Eye (tissue), 1 donor: ENCODE measurements at places on chromosomes 6 and 20.
A peak's percentile ranks its signal among the peaks of the same experiment; 100 is the strongest.

- DNase-seq = peak; percentile 95
Measured at GRCh38 chr6:26215585-26216358, 128.5 kb downstream of the HFE start.

- no peak for DNase-seq
Measured at GRCh38 chr20:59207742-59208357, 44.2 kb downstream of the ZNF831 start.

- no peak for DNase-seq
Measured at GRCh38 chr20:1362484-1362883, 30.4 kb downstream of the FKBP1A start.

GRCh38 chr20:60584221-60584620 lies 626.0 kb downstream of the CDH26 start:
- DNase-seq = no peak

- no peak for DNase-seq
Measured at GRCh38 chr20:50784464-50784863, 10.4 kb upstream of the BCAS4 start.

DNA sequence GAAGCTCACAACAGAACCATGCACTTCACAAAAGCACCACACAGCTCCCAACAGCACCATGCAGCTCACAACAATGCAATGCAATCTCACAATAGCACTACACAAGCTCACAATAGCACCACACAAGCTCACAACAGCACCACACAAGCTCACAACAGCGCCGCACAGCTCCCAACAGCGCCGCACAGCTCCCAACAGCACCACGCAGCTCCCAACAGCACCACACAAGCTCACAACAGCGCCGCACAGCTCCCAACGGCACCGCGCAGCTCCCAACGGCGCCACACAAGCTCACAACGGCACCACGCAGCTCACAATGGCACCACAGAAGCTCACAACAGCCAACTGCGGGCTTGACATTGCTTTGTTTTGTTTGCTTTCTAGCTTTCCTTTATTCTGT lies 198.1 kb downstream of the DLL1 start:
- DNase-seq = no peak

DNA sequence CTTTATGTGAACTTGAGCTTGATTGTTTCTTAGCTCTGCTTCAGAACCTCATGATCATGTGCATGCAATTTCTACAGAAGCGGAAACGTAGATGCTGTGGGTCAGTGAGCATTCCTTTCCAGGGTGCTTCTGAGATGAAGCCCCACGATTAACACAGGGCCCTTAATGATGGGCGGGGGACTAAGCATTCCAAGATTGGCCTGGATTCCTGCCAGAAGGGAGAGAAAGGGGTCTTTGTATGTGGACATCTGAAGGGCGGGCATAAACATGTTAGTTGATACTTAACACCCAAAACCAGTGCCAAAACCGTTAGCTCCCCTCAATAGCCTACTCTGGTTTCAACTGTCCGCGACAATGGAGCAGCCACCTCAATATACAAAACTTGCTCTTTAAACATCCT lies 46.9 kb upstream of the POU3F2 start:
- DNase-seq = peak; percentile 85

- DNase-seq = no peak
Measured at GRCh38 chr6:16360365-16360764, 122.0 kb downstream of the GMPR start.

DNA sequence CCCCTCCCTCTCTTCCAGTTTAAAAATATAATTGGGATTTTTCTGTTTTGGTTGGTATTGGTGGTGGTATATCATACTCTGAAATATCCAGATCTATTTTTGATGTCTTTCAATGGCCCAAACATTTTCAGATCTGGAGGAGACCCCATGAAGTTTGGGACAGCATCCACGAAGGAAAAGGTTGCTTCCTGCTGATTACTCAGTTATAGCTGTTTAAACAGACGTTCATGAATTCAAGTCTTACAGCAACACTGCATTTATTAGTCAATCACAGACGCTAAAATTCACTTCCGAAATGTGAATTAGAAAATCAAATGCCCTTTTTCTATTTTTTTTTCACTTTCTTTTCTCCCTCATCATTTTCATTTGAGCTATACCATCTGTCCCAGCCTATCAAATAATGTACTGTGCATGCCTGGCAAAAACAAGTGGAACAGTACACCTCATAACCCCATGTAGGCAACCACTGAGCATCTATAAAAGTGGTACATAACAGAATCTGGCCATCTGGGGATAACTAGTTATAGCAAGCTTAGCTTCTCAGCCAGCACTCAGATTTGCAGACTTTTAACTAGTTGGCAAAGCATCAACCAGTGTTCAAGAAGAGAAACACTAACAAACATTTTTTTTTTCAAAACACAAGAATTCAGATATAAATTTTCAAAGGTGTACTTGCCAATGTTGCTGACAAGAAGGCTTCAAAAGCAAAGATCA lies 124.5 kb downstream of the HIVEP2 start:
- no peak for DNase-seq

DNA sequence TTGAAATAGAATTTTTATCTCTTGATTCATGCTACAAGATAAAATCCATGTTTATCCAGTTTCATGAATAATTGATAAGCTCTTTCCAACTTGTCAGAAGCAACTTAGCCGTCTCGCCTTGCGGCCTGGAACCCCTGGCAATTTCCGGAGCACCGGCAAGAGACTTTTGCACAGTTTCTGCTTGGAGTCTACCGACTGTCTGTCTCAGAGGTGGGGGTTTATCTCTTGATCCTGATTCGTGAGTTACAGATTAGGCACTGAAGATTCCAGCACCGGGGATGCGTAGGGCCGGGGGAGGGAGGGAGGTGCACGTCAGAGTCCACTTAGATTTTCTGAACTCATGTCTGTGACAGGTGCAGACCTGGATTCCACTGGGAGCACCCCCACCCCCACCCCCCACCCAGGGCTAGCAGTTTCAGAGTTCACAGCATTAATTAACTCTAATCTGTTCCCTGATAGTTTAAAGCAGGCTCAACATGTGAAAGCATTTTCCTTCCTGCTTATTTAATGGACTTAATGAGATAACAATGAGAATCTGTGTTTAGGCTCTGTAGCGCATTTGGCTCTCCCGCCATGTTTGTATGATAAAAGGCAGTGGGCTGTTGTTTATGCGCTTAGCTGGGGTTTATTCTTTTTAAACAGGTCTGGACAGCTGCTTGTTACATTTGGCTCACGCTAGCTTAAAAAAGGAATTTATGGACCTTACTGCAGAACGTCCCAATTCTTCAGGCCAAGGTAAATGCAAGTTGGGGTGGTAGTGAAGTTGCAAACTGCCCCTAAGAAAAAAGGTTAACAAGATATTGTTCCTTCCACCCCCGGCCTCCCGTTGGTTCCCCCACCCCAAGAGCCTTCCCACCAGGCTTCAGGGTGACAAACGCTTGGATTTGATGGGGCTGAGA lies 8.1 kb upstream of the APCDD1L start:
- peak; percentile 55 for DNase-seq

GRCh38 chr6:56732517-56732916 lies 89.8 kb upstream of the DST start:
- no peak for DNase-seq

DNA sequence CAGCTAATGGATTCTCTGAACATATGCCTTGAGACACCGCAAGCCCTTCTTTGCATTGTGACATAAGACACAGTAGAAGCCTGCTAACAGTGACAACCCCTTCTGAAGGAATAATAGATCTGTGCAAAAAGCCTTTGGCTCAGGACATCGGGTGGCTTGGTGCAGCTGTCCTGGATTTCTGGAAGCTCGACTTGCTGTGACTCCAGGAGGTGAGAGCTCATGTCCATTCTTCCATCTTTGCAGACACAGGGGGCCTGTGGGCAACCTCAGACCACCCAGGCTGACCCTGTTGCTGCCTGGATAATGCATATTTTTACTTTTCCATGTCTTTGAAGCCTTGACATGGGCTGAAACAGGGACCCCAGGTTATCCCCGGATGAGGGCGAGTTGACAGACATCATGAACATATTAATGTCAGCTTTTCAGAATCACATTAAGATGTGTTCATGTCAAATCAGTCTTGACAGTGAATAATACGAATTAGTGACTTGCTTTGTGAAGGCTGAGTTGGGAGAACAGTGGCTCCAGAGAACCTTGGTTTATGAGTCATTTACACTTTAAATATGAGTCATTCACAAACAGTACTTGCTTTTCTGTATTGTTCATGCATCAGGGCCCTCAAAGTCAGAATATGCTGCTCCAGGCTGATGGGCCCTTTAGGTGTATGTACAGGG lies 66.8 kb upstream of the IYD start:
- peak; percentile 68 for DNase-seq

- DNase-seq = peak; percentile 52
Measured at GRCh38 chr6:151675746-151676459, 131.6 kb upstream of the ESR1 start.

DNA sequence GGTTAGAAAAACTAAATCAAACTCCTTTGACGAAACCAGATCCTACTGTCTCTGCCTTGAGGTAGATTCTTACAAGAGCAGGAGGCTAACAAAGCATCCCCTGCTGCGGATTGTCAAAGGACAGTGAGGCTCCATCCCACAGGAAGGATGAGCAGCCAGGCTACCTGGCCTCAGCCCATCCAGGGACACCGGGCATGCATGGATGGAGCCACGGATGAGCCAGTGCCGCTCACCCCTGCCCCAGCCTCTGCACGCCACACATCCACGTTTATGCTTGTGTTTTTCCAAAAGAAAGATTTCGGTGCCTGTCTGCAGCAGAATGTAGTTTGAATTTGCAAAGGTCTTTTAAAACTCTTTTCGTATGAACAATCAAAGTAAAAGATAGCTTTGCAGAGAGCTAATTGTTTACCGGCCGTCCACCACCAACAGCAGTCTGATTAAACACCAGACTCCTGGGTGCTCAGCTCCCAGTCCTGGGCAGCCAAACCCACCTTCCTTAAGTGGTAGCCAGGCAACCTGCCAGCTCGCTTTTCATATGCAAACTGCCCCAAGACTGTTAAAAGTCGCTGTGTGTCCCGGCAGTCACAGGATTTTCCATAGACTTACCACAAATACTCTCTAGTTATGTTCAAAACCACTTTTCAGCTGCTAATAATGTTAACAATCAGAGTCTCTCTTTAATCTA lies 999 bp downstream of the THBS2 start:
- DNase-seq = peak; percentile 58

- no peak for DNase-seq
Measured at GRCh38 chr6:36751091-36751490, 53.5 kb downstream of the RAB44 start.

GRCh38 chr6:149331871-149332270 lies 14.4 kb downstream of the TAB2 start:
- DNase-seq = no peak

GRCh38 chr6:156599366-156599765 lies 177.8 kb upstream of the ARID1B start:
- no peak for DNase-seq

DNA sequence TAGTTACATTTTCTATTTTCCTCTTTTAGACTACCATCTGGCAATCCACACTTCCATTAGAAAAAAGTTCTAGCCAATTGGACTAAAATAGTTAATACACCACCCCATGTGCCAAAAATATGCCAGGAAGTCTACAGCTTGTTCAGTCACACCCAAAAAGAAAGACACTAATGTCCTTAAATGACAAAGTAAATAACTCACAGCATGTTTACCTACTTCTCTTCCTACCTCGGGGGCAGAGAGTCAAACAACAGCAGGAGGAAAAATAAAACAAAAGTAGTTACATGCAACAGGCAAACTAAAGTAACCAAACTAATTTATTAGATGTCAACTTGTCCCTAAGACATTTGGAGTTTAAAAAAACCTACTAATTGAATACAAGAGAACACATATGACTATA lies 57.0 kb downstream of the UBE3D start:
- no peak for DNase-seq

GRCh38 chr6:157135691-157136090 lies 187.6 kb downstream of the TMEM242 start:
- DNase-seq = no peak

DNA sequence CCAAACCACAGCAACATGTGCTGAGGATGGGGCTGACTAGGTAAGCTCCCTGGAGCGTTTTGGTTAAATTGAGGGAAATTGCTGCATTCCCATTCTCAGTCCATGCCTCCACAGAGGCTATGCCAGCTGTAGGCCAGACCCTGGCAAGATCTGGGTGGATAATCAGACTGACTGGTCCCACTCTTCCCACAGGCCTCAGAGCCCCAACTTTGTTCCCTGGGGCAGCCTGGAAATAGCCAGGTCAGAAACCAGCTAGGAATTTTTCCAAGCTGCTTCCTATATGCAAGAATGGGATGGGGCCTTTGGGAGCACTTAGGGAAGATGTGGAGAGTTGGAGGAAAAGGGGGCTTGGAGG lies 1.5 kb upstream of the VEGFA start:
- DNase-seq = no peak

GRCh38 chr6:160160929-160161646 lies 39.5 kb downstream of the SLC22A1 start:
- DNase-seq = no peak

DNA sequence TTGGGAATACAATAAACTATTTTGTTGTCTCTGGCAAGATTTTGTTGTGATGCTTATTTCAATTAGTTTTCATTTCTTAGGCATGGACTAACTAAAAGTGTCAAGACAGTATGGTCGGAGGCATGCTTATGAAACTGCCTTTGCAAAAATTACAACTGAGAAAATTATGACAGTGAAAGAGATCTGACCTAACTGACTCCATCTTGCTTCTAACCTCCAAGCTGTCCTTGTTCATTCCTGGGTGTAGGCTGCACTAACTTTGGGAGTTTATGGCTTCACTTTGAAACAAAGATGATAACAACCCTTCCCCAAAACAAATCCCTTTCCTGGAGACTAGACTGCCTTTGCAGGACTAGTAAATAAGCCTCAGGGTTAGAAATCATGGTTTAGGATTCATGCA lies 4.1 kb upstream of the SHLD1 start:
- no peak for DNase-seq

GRCh38 chr6:145315982-145316600 lies 419.2 kb downstream of the EPM2A start:
- no peak for DNase-seq

- DNase-seq = no peak
Measured at GRCh38 chr6:126427713-126428112, 87.8 kb downstream of the CENPW start.

- DNase-seq = peak; percentile 60
Measured at GRCh38 chr20:47102629-47103028, 208.0 kb downstream of the EYA2 start.

DNA sequence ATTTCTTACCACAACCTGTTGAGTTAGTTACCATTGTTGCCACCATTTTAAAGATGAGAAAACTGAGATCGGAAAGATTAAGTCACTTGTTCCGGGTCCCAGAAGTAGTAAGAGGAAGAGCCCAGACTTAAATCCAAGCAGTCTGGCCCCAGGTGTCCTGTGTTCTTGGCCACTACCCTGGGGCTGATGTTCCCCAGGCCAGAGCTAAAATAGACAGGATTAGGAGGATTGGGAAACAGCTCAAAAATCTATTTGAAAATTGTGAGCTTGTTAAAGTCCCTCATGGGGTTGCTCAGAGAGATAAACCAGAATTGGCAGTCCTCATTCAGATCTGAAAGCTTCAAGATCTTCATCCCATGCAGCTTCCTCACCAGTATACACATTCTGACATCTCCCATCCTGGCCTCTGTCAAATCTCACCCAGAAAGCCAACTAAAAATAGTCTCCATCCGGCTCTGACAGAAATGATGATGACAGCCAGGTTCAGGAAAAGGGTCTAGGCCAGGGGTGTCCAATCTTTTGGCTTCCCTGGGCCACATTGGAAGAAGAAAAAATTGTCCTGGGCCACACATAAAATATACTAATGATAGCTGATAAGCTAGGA lies 62.0 kb downstream of the GFOD1 start:
- no peak for DNase-seq

- no peak for DNase-seq
Measured at GRCh38 chr20:42281801-42282200, 663.6 kb upstream of the CHD6 start.

- DNase-seq = no peak
Measured at GRCh38 chr6:115882174-115882573, 178.5 kb downstream of the FRK start.

GRCh38 chr6:145009711-145010110 lies 724.6 kb downstream of the UTRN start:
- DNase-seq = no peak
